ENCODE measurements at places on chromosomes 2 and 18.

GRCh38 chr2:53452957-53453748, 314.5 kb upstream of the CHAC2 start:
- DNase-seq, result peak; percentile 4

DNA sequence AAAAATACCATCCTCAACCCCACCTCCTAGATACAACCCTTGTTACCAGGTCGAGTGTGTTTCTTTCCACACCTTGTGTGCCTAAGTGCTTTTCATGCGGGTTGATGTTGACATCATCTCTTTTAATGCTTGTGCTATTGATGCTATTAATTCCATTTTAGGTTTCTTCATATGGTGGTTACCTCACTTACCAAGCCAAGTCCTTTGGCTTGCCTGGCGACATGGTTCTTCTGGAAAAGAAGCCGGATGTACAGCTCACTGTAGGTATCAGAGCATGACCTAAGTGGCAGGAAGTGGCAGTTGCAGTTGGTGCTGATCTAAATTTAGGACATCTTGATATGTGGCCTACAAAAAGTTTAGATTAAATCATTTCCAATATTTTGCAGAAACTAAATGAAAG, 149.9 kb upstream of the TTC39C start:
- DNase-seq, result no peak

GRCh38 chr2:200416878-200417277, 93.0 kb downstream of the KCTD18 start:
- no peak for DNase-seq

DNA sequence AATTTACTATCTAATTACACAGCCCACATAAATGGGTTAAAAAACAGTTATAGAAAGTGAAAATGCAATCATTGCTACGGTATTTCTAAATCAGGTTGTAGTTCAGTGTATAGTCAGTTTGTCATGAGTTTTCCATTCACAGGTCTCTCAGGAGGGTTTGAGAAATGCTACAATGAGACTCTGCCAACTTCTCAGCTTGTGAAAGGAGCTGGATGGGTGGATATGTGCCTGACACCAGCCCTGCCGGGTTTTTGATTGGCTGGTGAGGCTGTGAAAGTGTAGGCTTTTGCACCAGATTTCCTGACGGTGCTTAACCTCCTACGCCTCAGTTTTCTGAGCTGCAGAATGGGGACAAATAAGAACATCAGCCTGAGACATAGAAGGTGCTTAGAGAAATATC, 102.6 kb upstream of the SMIM21 start:
- no peak for DNase-seq

GRCh38 chr2:42978887-42979415, 186.6 kb upstream of the HAAO start:
- DNase-seq, result no peak

GRCh38 chr2:191030521-191031154, 16.7 kb upstream of the STAT1 start:
- no peak for DNase-seq

DNA sequence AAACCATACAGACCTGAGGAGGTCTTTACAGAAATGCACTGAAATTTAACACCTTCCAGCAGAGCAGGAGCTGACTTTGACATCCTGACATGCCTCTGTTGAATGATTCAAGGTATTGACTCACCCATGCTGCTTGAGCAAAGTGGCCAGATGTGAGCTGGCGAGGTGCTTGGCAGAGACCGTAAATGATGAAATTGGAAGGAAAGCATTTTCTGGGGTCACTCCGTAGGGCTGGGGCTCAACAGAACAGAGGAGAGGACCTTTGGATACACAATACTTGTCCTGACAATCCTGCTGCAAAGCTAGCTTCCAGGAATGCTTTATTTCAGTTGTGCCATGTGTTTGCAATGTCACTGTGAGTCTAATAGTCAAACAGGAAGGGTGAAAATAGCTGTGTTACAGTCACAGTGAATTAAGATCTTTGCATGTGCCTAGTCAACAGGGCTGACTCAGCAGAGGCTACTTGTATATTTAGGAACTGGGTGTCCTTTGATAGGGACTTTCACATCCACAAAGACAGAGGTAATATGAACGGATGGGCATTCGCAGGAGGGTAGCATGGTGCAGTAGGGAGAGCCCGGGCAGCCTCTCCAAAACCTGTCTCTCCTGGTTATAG, 31.6 kb upstream of the NCK2 start:
- DNase-seq, result no peak

DNA sequence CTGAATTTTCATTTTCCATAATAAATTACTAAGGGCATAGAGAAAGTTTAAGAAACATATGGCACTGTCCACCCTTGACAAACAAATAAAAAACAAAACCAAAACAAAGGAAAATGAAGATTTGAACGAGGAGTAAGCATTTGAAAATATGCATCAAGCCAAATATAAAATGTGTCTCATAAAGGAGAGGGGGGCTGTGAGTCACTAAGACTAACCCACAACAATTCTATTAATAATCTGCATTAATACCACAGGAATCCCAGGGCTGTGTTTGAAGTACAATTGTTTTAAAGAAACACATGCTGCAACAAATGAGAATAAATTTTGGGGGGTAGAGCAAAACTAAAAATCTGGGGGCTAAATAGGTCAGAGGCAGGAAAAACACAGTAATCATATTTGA, 53.8 kb upstream of the STK17B start:
- DNase-seq, result no peak

DNA sequence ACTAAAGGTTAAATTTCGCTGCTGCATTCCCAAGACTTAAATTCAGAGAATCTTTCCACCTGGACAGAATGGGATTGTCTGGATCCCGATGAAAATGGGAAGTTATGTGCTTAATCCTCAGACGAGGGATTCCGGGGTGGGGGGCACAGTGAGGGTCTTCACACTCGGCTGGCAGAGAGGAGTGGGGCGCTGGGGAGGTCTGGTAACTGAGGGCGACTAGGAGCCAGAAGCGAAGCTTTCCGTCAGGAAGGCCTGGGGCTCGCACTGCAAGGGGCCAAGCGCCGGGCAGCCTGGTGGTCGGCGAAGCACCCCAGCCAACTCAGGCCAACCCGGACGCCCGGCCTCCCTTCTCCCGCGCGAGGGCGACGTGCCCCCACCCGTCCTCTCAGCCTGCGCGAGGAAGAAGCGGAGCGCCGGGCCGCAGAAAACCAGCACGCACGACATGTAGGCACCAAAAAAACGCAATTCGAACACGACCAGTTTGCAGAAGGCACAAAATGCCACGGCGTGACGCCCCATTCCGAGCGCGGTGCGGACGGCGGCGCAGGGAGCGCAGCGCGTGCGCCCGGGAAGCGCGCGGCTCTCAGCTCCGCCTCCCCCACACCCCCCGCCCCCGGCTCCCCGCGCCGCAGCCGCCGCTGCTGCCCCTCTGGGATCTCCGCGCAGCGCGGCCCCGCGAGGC, 188.1 kb downstream of the ZEB2 start:
- peak; percentile 94 for DNase-seq

DNA sequence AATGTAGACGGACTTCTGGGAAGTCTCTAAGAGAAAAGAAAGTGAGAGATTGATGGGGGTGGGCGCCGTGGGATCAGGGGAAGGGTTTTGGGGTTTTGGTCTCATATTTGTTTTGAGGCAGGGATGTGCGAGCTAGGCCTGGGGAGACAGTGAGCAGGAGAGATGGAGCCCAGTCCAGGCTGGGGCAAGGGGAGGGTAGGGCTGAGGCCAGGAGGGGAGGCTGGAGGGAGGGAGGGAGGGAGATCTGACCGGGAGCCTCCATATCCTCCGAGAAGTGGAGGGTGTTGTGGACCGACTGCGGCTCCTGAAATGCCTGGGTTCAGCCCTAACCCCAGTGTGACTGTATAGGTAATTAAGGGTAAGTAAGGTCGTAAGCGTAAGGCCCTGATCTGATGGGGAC, 72.8 kb upstream of the ODC1 start:
- no peak for DNase-seq

GRCh38 chr2:86211033-86211795, 12.0 kb downstream of the MRPL35 start:
- DNase-seq, result no peak

- DNase-seq, result no peak
Measured at GRCh38 chr18:27616324-27616723, 431.2 kb upstream of the CHST9 start.

DNA sequence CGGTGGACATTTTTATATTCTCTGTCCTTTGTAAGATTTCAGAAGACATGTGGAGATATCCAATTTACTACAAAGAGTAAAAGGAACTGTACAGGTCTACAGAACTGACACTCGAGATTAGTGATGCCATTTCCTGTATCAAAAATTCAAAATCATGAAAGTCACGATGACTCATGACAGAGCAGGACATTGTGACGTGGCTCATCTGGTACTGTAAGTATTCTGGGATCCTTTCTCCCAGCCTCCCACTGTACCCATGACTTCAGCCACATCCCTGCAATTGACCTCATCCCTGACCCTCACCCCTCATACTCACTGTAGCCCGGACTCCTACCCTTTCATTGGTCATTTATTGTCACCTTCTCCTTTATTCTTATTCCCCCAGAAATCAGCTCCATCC, 736.5 kb downstream of the EPHA4 start:
- no peak for DNase-seq

GRCh38 chr2:38030635-38031355, 45.2 kb downstream of the CYP1B1 start:
- no peak for DNase-seq

DNA sequence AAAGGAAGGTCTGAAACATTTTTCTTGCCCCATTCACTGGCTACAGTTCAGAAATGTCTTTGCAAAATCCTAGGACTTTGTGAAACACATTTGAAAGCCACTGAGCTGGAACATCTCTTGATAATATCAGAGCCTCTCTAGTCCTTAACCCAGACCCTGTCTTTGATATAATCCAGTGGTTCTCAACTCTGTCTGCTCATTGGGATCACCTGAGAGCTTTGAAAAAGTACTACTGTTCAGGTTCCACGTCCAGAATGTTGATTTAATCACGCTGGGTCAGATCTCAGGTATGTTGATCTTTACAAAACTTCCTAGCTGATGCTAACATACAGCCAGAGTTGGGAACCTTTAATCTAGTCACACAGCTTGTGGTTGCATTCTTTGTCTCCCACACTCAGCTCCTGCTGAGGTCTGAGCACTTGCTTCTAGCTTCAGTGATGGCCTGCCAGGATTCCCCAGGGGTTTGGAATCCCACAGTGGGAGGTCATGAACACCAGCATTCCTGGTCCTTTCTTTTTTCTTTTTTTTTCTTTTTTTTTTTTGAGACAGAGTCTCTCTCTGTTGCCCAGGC, 262.7 kb downstream of the SETBP1 start:
- no peak for DNase-seq

DNA sequence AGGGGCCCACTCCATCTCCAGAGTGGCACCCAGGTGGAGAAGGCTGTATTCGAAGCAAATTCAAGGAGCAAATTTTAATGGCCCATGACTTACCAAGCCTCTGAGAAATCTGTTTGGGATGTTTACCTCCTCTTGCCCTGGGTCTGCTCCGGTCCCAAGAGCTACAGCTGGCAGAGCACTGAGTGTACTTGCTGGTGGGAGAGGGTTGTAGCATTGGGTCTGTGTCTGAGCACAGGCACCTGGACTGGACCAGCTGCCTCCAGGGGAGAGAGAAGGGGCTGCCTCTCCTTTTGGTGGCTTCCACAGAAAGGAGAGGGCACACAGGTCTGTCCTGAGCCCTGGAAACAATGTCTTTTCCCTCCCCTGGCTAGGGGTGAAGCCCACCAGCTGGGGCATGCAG, 9.8 kb downstream of the EN1 start:
- no peak for DNase-seq

DNA sequence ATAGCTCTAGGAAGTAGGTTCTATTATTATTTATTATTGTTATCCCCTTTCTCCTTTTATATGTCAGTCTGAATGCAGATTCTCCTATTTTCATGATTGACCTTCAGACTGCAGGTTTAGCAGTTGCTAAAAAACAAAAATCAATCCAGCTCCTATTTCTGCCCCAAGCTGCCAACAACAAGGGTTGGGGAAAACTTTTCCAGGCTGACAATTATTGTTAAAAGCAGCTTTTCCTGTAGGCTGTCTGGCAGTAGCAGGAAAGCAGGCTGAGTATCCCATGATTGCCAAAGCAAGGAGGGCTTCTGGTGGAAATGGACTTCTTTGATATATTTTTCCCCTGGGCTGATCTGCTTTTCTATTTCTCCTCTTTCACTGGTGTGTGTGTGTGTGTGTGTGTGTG, 78.0 kb upstream of the CTLA4 start:
- DNase-seq, result no peak

- DNase-seq, result no peak
Measured at GRCh38 chr2:128550389-128550788, 231.7 kb upstream of the HS6ST1 start.

GRCh38 chr2:150878356-150878755, 383.3 kb downstream of the RBM43 start:
- DNase-seq, result no peak

DNA sequence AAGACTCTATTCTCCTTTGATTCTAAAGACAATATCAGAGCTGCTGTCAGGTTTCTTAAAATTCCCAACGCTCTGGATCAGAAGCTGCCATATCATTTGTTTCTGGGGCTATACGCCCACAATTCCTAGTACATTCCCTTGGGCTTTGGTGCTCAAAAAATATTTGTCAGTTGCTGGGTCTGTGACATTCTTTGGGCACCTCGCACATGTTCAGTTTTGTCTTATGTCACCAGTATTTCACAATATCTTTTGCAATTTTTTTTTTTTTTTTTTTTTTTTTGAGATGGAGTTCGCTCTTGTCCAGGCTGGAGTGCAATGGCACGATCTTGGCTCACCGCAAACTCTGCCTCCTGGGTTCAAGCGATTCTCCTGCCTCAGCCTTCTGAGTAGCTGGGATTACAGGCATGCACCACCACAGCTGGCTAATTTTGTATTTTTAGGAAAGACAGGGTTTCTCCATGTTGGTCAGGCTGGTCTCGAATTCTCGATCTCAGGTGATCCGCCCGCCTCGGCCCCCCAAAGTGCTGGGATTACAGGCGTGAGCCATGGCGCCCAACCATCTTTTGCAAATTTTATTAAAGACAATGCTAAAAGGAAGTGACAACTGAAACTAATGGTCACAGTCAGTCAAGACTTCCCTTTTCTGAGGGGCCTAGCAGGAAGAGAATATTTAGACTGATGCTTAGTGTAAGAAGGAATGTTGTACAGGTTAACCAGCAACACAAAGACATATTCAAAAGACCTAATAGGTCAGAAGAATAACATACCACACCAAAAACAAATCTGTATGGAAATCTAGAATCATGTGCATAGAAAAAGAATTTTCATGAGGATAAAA, 6.8 kb downstream of the ZNF397 start:
- DNase-seq, result no peak

DNA sequence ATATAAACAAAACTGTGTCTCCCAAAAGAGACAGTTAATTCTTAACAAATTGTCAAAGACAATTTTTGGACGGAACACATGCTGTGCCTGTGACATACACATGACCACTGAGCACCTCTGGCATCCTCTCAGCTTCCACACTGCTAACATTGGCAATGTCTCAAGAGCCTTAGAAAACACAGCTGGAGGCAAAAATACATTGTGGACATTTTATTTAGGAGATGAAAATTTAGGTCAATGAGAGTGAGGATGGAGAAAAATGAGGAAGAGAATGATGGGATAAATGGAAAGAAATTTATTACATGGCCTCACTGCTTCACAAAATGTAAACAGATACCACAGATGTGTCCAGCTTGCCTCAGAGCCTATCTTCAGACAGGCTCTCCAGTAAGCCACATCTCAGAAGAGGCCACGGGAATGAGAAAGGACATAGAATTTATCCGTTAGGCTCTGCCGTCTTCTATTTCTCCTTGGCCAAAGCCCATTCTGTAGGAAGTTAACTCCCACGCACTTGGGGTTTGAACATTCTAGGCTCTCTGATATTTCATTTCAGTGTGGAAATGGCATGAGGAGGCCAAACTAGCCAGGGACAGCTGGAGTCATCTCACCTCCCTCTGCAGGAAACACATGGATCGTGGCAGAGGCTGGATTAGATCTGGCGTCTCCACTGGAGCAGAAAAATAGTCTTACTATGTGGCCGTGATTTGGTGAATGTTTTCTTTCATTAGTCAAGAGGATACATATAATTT, 519.4 kb upstream of the DSEL start:
- DNase-seq, result no peak

Data from right kidney (tissue), 9 donors.